Aorta (tissue), 5 donors: ENCODE measurements at places on chromosomes 3 and 15.
A peak's percentile ranks its signal among the peaks of the same experiment; 100 is the strongest.

GRCh38 chr3:184379358-184380184, at the start of gene CHRD:
TSS of gene CHRD (plus strand) at chr3:184380054. CDS start at chr3:184380319, 265 bp downstream.
- DNase-seq, result peak; percentile 80

DNA sequence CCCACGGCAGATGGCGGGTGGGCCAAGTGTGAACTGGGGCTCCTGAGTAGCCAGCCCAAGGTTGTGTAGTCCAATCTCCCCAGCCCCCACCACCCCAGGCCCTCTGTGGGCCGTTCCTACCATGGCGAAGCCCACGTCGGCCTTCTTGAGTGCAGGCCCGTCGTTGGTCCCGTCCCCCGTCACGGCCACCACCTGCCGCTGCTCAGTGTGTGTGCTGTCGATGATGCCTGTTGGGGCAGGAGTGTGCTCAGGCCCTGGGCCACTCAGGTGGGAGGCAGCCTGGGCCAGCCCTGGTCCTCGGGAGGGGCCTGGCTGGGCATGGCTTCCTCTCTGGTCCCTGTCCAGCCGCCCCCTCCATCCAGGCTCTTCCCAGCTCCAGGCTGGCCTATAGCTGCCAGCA, 25.0 kb upstream of the SEC13 start:
- no peak for DNase-seq

GRCh38 chr3:47394140-47394870, 13.5 kb downstream of the PTPN23 start:
- DNase-seq, result no peak

GRCh38 chr3:108472001-108472591, 38.3 kb downstream of the MYH15 start:
- no peak for DNase-seq

- DNase-seq, result no peak
Observed at GRCh38 chr3:65953301-65953812, 85.4 kb downstream of the MAGI1 start.

DNA sequence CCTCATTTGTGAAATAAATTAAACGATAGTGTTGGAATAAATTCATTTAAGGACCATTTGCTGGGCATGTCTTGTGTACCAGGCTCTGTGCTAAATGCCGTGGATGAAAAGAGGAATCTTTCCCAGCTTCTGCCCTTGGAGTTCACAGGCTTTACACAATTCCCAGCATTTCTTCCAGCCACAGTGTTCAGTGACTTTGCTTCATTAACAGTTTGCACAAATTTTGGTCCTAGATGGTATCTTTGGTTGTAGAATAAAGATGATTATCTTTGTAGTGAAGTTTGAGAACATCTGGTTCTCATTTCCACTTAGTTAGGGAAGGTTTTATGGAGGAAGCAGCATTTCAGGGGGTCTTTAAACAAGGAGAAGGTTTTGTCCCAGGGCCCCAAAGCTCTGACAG, 100.1 kb downstream of the LRTM1 start:
- DNase-seq, result no peak

DNA sequence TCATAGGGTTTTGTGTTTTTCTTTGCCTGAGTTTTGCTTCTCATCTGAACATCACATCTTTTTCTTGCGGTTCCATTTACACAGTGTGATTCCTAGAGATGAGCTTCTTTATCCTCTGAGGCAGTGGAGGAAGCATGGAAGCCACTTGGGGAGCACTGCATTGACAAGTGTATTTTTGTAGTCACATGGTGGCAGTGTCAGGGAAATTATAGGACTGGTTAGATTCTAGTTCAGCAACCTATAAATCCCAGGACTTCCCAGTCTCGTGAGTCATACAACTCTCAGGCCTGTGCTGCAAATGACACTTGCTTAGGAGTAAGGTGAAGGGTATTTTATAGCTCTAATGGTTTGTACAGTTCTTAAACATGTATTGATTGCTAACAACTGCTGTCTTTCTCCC, 58.4 kb downstream of the RBM6 start:
- DNase-seq, result no peak

- no peak for DNase-seq
Observed at GRCh38 chr3:145776782-145777408, 384.1 kb downstream of the PLOD2 start.

GRCh38 chr3:169591983-169592644, 71.4 kb downstream of the MECOM start:
- DNase-seq, result peak; percentile 42

DNA sequence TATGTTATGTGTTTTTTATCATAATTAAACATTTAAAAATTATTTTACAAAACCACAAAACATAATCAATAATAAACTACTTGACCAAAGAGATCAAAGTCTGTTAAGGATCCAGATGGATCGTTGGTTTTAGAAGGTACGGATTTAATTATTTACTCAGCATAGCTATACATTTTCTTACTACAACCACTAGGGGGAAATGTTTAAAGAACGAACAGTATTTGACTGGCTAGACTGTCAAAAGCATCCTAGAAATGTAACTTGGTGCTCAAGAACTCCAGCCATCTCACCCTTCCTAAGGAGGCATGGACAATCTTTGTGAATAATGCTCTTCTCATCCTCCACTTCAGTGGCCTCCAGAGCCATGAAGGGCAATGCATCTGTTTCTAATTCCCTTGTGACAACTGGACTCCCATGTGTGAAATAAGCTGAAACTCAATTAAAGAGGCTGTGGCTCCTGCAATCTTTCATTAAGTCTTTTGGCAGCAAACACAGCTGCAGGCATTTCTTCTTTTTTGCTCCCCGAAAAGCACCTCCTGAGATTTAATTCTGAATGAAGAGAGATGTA, 94.7 kb upstream of the TUSC7 start:
- DNase-seq, result no peak

- no peak for DNase-seq
Observed at GRCh38 chr3:47193871-47194859, 30.3 kb upstream of the SETD2 start.

DNA sequence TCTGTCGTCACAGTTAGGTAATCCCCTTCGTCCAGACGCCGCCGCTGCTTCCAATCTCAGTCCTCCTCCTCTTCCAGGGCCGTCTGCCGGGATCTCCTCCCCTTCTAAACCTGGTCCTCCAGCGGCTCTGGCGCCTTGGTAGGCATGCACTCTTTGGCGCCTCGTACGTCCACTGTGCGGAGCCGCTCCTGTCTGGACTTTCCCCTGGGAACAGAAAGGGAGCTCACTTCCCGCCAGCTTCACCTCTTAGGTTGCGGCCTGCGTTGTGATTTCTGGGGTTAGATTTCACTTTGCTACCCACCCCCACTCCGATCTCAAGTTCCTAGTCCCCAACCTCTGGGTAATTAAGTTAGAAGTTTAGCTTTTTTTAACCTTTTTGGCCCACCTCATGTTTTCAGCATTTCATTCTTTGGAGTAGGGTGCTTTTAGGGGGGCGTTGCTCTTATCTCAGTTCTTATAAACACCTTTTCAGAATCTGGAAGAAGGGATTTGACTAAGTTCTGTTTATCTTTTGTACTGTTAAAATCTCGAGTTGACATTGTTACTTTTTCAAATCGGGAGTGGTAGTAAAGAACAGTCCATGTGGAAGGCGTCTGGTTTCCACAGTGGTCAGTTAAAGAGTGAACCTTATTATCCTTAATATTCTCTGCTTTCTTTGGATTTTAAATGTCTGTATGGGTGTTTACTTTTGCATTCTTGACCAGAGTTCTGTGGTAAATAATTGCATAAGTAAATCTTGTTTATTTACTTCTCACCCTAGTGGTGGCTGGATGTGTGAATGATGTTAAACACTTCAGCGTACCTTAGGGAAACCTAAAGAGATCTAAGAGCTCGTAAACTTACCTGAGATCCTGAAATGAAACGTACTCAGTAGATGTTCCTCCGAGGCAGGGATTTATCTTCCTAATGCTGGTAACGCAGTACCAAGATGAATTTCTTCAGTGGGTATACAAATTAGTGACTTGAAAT, 611 bp downstream of the CTDSPL2 start:
- DNase-seq, result no peak

- no peak for DNase-seq
Observed at GRCh38 chr3:117433427-117433826, 723.8 kb downstream of the TUSC7 start.

- no peak for DNase-seq
Observed at GRCh38 chr15:49415638-49416037, 7.4 kb upstream of the FGF7 start.

- DNase-seq, result no peak
Observed at GRCh38 chr3:37492977-37493471, 318.6 kb upstream of the LRRFIP2 start.

- peak; percentile 61 for DNase-seq
Observed at GRCh38 chr15:42772144-42772543, 35.2 kb upstream of the CDAN1 start.

DNA sequence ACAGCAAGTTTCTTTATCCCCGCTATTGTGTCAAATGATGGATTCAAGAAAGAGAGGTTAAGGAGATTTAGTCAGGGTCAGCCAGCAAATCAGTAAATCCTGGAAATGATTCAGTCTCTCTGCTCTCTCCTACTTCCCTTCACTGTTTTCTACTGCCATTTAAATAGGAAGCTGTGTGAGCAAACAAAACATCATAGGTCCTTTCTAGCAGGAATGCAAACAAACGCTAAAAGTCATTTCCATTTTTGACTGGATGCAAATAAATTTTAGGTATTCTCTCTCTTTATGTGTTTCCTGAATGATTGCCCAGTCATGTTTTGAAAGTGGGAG, 299.4 kb upstream of the RORA start:
- no peak for DNase-seq

DNA sequence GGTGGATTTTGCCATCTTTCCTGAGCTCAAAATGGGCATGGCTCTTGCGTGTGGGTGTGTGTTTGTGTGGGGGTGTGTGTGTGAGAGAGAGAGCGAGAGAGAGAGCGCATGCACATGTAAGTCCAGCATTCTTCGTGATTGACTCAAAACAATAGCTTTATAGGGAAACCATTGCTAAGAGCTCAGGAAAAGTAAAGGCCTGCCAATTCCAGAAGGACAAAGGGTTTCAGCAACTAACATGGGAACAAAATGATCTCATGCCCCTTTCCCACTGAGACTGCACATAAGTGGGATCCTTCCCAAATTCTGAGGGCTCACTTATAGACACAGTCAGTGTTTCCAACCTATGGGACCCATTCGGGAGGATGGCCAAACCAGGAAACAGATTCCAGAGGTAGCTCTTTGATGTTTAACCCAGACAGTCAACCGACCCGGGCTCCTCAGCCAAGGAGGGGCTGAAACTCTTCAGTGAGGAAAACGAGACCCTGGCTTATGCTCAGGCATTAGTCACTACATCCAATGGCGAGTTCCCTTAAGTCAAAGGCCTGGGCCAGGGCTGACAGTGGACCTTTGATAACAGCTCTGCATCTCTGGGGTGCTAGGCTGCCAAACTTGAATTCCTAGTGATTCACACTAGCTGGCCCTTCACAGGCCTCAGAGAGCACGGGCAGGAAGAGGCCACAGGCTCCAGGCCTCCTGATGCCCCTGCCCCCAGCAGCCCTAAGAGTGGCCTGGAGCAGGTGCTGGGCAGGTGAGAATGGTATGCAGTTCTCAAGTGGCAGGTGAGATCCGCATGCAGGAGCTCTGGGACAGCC, 305.0 kb upstream of the C2CD4B start:
- DNase-seq, result peak; percentile 84

DNA sequence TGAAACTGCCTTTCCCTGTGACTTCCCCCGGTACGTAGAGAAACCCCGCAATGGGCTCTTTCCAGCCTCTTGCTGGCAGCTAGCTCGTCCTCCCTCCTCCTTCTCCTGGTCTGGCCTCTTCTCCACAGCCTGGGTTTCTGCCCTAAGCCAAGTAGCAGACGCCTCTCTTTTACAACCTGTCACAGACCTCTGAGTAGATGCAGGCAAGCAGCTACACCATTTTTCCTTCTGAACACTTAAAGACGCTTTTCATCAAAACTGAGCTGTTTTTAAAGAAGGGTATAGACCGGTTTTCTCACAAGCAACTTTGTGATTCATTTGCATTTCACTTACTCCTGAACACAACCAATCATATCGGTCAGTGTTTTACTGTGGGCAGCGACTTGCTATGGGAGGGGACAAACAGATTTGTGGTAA, 32.0 kb downstream of the ADAMTSL3 start:
- DNase-seq, result no peak

- no peak for DNase-seq
Observed at GRCh38 chr3:37694284-37694675, 167.4 kb upstream of the CTDSPL start.

DNA sequence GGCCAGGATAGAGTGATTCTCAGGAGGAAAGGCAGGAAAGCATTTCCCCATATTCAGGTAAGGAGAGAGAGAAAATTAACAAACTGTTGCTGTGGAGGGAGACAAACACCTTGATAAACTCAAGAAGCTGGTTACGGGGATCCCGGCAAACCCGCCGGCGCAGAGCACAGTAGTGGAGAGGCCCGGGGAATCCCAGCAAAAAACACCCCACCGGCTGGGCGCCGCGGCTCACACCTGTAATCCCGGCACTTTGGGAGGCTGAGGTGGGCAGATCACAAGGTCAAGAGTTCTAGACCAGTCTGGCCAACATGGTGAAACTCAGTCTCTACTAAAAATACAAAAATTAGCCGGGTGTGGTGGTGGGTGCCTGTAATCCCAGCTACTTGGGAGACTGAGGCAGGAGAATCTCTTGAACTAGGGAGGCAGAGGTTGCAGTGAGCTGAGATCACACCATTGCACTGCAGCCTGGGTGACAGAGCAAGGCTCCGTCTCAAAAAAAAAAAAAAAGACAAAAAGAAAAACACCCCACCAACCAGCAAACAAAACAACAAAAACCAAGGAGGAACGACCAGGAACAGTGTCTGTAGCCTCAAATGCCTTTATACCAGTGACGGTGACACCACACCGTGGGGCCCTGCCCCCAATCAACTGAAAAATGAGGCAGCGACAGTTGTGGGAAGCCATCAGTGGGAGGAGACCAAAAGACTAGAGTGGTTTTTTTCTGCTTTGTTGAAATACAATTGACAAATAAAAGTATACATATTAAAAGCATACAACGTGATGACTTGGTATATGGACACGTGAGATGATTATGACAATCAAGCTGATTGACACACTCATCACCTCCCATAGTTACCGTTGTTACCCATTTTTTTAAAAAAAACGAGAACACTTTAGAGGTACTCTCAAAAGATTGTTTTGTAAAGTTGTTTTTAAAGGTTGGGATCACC, 40.2 kb upstream of the IDH2 start:
- no peak for DNase-seq

- DNase-seq, result no peak
Observed at GRCh38 chr3:18228060-18228459, 197.1 kb downstream of the SATB1 start.

- DNase-seq, result no peak
Observed at GRCh38 chr3:141489203-141489602, 2.4 kb downstream of the RASA2 start.
